SK-MEL-5 (cell line): ENCODE measurements at places on chromosomes 1 and 21.

- no peak for DNase-seq
Observed at GRCh38 chr1:200660719-200661118, 9.0 kb downstream of the DDX59 start.

DNA sequence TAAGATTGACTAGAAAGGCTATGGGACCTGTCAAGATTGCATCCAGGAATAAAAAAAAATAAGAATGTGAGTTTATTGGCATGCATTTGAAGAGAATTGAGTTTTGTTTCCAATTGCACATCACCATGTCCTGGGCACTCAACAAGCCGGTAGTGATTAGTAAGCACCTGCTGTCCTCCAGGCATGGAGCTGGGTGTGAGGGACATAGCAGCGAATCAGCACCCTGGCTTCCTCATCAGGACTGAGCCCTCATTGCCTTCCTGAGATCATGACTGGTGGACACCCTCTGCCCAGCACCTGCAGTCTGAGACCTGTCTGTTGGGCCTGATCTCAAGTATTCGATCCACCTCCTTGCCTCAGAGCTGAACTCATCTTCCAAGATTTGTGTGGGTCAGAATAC is 26.8 kb downstream of the S100A6 start:
- no peak for DNase-seq

- peak; percentile 2 for DNase-seq
Observed at GRCh38 chr1:149846042-149846441, 53.3 kb upstream of the BOLA1 start.

- no peak for DNase-seq
Observed at GRCh38 chr1:66405061-66405460, 128.9 kb upstream of the SGIP1 start.

- no peak for DNase-seq
Observed at GRCh38 chr1:211688421-211688820, 13.0 kb upstream of the NEK2 start.

GRCh38 chr1:212124690-212125582 is 89.4 kb downstream of the DTL start:
- no peak for DNase-seq

GRCh38 chr1:116586741-116587143 is 15.9 kb upstream of the CD58 start:
- DNase-seq = peak; percentile 88

- DNase-seq = no peak
Observed at GRCh38 chr21:32022146-32022545, 149.3 kb downstream of the HUNK start.

DNA sequence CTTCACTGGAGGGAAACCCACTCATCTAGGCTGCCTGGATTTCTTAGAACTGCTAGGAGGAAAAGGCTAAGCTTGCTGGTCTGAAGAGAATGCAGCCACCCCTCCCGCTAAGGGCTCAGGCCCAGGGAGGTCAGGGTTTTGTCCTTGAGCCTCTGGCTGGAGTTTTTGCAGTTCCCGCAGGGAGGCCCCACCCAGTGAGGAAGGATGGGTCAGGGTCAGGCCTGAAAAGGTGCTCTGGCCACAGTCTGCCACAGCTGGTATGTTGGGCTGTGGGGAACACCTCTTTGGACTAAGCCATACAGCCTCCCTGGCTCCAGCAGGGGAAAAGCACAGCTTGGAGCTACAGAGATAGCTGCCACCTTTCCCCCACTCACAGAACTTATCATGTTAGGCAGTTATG is 71.4 kb upstream of the PAPPA2 start:
- no peak for DNase-seq

GRCh38 chr1:245277276-245277675 is 122.5 kb downstream of the KIF26B start:
- peak; percentile 27 for DNase-seq

DNA sequence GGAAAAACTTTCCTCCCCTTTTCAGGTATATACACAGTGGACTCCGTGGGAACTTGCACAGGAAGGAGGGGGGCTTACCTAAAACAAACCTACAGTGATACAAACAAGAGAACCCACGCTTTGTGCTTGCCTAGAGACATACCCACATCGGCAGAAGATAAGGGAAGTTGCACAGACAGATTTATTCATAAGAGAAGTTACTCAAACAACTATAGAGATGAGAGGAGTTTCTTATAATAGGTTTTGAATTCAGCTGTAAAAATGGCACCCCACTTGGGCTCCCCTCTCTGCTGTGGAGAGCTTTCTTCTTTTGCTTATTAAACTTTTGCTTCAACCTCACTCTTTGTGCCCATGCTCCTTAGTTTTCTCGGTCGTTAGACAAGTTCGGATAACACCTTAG is 1.8 kb upstream of the DUSP12 start:
- no peak for DNase-seq

DNA sequence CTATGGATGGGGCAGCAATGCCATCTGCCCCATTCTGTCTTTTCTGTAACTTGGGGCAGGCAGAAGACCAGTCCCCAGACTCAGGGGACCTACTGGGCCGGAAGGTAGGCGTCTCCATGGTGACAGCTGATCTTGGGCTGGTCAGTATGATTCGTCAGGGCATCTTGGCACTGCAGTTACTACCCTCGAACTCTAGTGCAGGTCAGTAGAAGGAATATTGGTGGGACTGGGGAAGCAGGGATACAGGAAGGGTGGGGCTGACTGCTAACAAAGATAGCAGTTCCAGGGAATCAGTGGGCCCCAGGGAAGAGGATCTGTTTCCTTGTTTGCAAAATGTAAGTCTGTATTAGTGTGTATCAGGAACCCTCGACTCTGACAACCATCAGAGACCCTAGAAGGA is 26.2 kb downstream of the SZT2 start:
- DNase-seq = no peak

- DNase-seq = no peak
Observed at GRCh38 chr1:6674771-6675170, 26.8 kb downstream of the DNAJC11 start.

DNA sequence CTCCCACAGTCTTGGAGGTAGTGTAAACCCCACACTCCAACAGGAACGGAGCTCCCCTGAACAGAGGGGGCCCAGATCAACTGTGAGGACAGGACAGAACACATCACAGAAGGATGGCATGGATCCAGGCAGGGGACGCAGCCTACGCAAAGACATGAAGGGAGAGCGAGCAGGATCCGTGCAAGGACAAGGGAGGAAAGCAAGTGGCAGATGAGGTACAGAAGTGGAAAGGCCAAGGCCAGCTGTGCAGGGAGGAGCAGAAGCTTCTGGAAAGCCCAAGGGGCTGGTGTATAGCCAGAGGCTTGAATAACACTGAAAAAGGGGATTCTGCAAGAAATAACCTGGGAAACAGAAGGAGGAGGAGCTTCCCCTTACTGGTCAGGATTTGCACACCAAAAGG is 81.2 kb downstream of the SIPA1L2 start:
- no peak for DNase-seq

- no peak for DNase-seq
Observed at GRCh38 chr1:181759481-181759880, 276.2 kb downstream of the CACNA1E start.

GRCh38 chr1:37471345-37472231 is 2.8 kb upstream of the ZC3H12A start:
- DNase-seq = peak; percentile 66

- DNase-seq = no peak
Observed at GRCh38 chr21:25369524-25370300, 237.6 kb downstream of the MRPL39 start.

- DNase-seq = no peak
Observed at GRCh38 chr21:34675871-34676270, 7.1 kb downstream of the CLIC6 start.

- DNase-seq = no peak
Observed at GRCh38 chr1:230114237-230114651, 47.2 kb downstream of the GALNT2 start.

DNA sequence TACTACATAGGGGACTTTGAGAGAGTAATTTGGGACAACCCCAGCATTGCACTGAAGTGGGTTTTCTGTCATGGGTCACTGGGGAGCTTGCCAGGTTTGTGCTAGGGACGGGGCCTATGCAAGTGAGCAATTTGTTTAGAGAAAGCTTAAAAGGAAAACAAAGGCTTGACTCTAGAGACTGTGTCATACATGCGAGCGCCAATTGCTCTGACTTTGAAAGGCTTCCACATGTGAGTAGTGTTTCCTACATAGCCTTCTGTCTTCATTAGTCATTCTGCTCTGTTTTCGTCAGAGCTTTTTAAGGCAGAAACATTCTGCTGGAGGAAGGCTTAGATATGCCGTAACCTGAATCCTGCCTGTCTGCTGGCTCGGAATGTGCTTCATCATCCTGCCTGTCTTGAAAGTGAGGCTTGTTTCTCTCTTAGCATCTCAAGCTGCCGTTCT is 28.4 kb downstream of the TRIM45 start:
- DNase-seq = no peak

- DNase-seq = no peak
Observed at GRCh38 chr1:81186261-81186660, 614.5 kb upstream of the ADGRL2 start.

DNA sequence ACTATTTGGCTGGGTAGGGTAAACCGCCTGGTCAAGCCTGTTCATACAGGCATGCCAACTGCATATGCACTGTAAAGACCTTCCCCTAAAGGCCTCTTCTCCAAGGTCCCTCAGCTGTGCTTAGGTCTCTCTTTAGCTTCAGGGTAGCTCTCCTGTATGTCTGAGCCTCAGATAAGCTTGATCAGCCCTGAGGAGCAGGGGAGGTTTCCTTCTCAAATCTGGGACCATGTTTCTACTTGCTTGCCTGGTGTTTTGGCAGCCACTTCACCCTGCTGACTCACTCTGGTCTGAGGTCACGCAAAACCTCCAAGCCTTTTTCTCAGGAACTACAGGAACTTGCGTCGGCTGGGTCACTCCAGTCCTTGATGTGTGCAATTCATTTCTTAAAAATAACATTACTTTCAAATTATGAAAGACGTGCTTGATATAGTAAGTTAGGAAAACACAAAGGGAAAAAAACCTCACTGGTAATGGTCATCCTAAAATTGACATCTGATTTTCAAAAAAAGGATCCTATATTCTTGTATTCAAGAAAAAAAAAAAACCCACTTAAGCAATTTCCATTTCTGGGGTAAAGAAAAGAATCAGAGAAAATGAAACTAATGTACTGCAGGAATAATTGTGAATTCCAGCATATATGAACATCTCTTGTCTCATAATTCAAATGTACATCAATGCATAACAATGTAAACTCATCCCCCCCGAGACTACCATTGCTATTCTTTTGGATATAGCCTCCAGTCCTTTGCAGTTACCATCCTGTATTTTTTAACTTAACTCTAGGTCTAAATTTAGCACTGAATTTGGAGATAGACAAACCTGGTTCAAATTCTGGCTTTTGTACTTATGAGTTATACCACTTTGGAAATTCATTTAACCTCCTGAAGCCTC is 24.8 kb upstream of the RNF19B start:
- peak; percentile 70 for DNase-seq

GRCh38 chr1:208211921-208212843 is 32.0 kb downstream of the PLXNA2 start:
- DNase-seq = no peak

DNA sequence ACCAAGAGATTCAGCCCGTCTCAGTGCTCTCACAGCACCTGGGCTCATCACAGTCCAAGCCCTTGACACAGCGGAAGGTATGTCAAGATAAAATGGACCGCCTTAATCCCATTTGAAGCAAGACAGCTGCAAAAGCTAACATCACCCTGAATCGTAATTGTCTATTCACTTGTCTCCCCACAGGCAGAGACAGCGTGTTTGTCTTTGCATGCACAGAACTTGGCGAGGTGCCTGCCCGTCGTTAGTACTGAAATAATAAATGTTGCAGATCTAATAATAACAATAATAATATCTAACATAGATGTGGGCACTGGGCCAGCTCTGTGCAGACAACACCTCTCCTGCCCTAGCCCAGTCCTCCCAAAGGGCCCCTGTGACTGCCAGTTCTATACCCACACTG is 271.7 kb downstream of the NPHP4 start:
- no peak for DNase-seq

DNA sequence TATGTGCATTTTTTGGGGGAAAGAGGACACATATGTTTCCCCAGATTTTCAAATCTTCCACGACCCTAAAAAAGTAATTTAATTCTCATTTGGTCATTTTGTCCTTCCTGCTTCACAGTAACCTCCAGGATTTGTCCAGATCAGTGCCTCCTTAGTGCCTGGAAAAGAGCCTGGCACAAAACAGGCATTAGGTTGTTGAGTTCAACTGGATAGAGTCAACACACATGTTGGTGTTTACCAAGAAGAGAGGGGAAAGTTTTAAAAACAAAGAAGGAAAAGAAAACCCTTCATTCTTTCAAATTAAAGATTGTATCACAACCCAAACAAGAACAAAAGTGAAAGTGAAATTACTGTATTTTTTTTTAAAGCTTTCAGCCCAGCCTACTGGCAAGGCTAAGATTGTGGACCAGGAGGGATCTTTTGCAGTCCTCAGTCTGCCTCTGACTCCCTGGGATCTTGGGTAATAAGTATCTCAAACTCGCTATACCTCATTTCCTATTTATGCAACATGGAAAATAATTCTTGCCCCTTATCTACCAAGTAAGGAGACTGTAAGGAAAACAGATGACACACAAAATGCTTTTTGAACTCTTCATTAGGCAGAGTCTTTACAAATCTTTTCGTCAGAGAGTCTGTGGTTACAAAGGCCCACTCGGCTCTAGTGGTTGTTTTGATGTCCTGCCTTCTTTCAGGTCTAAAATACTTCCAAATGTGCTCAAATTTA is 57.8 kb downstream of the ZNF281 start:
- peak; percentile 14 for DNase-seq

DNA sequence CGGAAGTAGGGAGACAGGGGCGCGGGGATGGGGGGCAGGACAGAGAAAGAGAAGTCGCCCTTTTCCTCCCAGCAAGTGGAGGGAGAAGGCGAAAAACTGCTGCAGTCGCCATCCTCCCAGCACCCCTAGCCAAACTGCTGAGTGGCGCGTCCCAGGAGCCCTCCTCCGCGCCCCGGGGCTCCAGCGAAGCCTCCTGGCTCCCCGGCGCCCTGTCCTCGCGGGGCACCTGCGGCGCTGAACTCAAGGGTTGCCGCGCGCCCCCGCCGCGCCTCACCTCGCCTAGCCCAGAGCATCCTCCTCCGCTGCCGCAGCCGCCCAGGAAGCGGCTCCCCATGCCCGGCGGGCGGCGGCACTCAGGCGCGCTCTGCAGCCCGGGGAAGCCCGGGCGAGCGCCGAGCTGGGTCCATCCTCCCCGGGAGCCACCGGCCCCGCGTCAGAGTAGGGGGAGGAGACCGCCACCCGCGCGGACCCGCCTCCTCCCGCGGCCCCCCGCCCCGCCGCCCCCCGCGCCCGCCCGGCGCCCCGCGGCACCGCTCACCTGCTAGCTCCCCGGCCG is at the start of gene DAB1:
DAB1 (minus strand) TSS at position 405 of the 556 bp plus-strand sequence. CDS start 133,030 bp downstream, outside the sequence.
- DNase-seq = no peak
